ENCODE measurements at places on chromosomes 11 and 22.

DNA sequence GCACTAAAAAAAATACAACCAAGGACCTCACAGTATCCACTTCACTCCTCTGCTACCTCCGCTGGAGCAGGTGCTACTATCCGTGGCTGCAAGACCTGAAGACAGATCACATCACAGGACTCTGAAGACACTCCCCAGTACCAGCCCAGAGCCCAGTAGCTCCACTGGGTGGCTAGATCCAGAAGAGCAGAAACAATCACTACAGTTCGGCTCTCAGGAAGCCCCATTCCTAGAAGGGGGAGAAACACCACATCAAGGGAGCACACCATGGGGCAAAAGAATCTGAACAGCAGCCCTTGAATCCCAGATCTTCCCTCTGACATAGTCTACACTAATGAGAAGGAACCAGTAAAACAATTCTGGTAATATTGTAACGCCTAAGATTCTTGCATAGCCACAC is 494.0 kb upstream of the FAT3 start:
- no peak for DNase-seq

- DNase-seq: no peak
Measured at GRCh38 chr11:58186938-58187337, 1.9 kb upstream of the OR9Q2 start.

DNA sequence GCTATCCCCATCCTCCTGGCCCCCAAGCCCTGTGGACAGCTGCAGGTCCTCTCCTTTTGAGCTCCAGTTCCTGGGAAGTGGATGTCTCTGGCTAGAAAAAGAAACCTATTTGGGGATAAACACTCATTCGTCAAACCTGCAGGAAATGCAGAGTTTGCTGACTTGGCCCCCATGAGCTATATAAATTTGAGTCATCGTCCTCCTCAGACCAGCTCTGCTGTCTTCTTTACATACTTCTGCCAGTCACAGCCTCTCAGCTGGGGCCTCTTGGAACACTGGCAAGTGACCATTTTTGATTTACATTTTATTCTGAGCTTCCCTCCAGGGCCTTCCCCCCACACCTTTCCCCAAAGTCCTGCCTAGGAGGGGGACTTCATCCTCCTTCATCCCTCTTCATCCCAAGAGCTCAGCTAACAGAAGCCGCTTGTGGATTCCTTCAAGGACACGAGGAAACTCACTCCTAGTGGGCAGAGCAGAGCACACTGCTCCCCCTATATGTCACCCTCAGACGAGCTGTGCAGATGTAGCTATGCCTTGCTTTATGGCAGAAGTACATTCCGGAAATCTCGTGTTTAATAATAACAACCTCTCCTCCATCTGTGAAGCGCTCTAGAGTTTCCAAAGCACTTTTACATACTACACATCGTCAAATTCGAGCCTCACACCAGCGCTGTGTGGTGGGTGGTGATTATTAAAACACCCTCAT is 131.8 kb downstream of the FEZ1 start:
- no peak for DNase-seq

DNA sequence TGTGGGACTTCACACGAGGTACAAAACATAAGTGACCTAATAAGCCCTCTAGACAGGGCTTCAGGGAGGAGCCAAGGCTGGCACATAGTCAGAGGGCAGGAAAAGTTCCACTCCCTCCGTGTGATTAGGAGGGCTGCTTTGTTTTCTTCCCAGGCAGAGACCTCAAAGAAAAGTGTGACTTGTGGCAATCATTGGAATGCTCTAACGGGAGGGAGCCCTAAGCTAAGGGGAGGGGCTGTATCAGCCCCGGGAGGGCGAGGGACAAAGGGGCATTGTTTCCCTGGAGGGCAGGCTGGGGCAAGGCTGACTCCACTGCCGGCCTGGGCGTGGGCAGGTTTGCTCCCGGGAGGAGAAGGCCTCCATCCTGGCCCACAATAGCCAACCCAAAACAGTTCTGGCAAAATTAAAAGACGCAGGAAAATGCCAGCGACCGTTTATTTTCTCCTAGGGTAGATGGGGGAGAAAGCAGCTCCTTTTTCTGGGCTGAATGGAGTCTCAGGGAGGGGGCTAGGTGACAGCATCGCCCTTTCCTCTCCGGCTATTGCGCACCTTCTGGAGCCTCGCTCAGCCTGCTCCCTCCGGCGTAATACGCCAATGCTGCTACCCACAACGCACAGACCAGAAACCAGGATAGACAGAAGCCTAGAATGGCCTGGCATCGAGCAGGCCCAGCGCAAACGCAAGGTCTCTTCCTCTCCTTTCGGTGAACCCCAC is 60.2 kb downstream of the ENDOD1 start:
- no peak for DNase-seq

- peak; percentile 98 for DNase-seq
Measured at GRCh38 chr11:9802291-9802861, 138.5 kb downstream of the SWAP70 start.

DNA sequence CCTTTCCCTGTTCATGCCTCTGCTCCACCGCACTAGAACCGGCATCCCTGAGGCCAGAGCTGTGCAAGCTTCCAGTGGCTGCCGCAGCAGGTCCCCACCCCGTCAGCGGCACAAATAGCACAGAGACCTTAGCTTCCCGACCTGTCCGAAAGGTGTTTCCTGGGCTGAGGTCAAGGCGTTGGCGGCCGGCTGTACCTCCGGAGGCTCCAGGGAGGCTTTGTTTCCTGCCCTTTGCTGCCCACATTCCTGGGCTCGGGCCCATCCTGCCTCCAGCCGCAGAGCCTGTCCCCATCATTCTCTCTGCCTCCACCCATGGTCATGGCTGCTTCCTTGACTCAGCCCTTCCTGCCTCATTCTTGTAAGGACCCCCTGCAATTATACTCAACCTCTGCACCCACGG is 31.2 kb downstream of the ARHGAP8 start:
- no peak for DNase-seq

DNA sequence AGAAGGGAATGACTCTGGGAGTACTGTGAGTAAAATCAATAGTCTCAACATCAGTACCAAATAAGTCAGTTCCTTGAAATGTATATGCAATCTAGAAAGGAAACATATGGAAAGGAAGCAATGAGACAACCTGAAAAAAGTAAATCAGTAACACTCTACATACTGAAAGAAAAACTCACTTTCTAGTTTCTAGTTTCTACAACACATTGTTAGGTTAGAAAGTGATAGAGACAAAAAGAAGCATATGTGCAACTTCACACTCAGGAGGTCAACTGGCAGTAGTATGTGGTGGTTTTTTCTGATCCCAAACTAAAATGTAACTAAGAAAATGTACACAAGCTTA is 156.5 kb upstream of the SOX6 start:
- DNase-seq: no peak

GRCh38 chr11:32843544-32843943 is 13.8 kb downstream of the PRRG4 start:
- DNase-seq: no peak

DNA sequence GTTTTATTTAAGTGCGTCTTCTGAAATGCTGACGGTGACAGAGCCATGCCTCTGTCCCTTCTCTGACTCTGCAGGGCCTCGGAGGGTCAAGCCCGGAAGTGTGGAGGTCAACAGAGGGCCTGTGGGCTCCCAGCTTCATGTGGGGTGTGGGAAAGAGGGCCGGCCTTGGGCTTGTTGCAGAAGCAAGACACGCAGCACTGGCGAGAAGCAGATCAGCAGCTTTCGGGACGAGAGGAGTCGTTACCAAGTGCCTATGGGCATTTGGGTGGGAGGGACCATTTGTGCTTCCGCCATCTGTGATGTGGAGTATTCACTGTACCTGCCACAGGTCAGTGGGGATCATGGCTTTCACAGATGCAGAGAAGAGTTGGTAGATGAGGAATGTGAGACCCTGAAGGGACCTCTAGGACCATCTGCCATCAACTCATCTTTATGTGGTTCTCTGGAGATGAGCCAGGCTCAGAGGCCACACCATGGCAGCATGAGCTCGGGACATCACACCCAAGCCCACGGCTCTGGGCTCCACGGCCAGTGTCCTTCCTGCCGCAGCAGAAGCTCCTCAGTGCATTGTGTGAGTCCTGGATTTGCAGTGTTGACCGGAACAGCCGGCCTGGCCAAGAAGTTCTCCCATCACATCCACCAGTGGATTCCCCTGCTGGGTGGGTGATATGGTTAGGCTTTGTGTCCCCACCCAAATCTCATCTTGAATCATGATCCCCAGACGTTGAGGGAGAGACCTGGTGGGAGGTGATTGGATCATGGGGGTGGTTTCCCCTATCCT is 590.7 kb downstream of the TBC1D22A start:
- DNase-seq: no peak

- DNase-seq: no peak
Measured at GRCh38 chr11:108914211-108914610, 249.3 kb downstream of the DDX10 start.

- no peak for DNase-seq
Measured at GRCh38 chr11:7520011-7520942, 6.5 kb downstream of the PPFIBP2 start.

DNA sequence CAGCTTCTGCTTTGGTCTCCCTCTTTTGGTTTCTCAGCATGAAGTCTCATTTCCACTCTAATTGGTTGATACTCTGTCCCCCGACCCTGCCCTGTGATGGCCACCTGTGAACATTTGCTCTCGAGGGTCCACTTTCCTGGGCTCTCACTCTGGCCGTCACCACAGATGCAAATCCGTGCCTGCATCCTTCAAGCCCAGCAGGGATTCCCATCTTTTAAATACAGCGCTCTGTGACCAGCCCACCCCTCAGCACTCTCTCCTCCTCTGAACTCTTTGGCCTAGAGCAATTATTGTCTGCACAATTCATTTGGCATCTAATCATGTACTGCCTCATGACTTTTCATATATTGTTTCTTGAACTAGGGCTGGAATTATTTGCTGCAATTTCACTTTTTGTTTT is 26.0 kb downstream of the PKNOX2 start:
- DNase-seq: no peak

DNA sequence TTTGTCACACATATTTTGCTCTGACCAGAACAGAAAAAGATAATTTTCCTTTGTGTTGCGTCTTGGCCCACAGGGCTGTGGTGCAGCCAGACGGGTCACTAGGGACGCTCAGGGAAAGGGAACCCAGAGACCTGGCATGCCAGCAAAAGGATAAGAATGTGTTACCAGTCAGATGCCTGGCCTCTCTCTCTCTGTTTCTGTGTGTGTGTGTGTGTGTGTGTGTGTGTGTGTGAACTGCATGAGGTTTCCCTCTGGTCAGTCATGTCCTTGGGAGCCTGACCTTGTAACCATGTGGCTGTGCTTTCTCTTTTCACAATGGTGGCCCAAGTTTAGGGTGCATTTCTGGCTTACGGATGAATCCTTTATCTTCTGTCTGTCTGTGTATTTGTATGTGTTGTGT is 25.4 kb downstream of the CCKBR start:
- no peak for DNase-seq

DNA sequence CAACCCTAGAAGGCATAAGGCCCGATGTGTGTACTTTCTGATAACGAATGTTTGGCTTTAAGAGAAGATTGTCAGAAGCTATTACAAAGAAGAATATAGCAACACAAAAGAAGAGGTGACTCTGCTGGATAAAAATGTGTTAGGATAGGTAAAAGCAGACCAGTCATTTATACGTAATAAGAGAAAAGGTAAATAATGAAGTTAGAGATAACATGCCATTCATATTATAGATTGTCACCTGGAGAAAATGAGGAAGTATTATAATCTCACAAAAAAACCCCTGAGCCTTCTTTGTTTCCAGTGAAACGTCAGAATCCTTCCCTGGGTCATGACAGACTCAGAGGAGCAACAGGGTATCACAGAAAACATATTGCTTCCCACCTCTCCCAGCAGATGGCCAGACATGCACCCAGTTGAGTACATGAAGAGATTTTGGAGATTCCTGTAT is 36.1 kb downstream of the PPFIA1 start:
- DNase-seq: no peak

DNA sequence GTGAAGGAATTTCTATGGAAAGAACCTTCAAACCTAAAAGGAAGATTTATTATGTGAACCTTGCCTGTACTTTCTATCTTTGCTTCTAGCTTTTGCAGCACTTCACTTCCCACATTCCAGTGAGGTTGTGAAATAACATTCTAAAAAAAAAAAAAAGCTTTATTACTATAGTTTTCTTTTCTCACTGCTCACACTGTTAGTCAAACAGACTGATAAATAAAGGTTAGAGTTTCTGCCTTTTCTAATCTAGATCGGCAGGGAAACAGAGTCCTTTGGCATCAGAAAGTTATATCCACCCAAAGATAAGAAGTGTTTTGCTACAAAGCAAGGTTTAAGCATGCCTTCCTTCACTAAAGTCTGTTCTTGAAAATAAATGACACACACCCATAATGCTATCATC is 2.8 kb downstream of the AAMDC start:
- peak; percentile 37 for DNase-seq

- DNase-seq: no peak
Measured at GRCh38 chr11:47725442-47726117, 10.4 kb upstream of the AGBL2 start.

GRCh38 chr22:32204856-32205722 is at the start of gene RFPL2:
Gene RFPL2, minus strand, starts transcription at chr22:32205073. Its CDS starts 2,622 bp downstream, at chr22:32202451.
- no peak for DNase-seq

GRCh38 chr22:34997633-34998299 is 68.2 kb upstream of the ISX start:
- no peak for DNase-seq

DNA sequence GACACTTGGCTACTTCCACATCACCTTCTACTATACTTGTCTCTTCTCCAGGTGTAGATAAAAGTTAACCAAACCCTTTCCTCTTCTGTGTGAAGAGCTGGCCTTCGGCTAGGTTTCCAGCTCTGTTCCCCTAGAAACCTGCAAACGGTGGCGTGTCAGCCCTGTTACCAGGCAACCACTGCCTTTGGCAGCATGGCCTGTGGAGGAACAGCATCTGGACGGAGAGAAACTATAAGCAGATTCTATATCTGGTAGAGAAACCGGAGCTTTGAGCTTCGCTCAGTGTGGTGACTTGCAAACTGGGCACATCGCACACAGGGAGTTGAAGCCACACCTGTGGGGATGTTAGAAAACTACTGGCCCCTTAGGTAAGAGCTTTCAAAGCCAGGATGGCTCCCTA is 35.9 kb downstream of the ARAP1 start:
- no peak for DNase-seq

DNA sequence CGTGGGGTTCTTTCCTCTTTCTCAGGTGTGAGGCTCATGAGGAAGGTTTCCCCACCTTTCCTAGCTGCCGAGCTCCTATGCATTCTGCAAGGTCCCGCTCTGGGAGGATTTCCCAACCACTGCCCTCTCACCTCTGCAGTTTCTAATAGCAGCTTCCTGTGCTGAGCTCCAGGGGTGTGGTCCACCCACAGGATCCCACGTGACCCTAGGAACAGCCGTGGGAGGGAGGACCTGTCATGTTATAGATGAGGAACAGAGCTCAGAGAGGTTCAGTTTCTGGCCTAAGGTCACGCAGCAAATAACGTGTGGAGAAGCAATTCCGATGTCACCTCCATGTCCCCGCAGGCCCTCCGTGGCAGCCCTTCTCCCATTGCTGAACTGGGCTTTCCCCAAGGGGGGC is 38.5 kb downstream of the FLRT1 start:
- DNase-seq: no peak

GRCh38 chr11:112057170-112057569 is 16.6 kb downstream of the PIH1D2 start:
- DNase-seq: no peak

GRCh38 chr22:21984793-21985192 is 2.2 kb upstream of the TOP3B start:
- no peak for DNase-seq

- DNase-seq: no peak
Measured at GRCh38 chr11:113926273-113927197, 21.9 kb downstream of the HTR3B start.

GRCh38 chr11:84660257-84660977 is 966.7 kb downstream of the DLG2 start:
- no peak for DNase-seq

- DNase-seq: no peak
Measured at GRCh38 chr22:44248926-44249325, 63.8 kb downstream of the SHISAL1 start.
